Mesothelial cell of epicardium (in vitro differentiated cells): ENCODE measurements at places on chromosomes 16 and 17. TPM values are rescaled to one million over a fixed set of nuclear protein-coding genes. Genes with fewer than 3 reads are reported as not detected.

SAMD14 gene
- 17.3 to 20.0 TPM (median 19.4 TPM) in 3 replicates for total RNA-seq

MINK1 gene
- total RNA-seq: 113 to 117 TPM (median 114 TPM) in 3 replicates

ASGR1 gene
- 15.9 to 19.7 TPM (median 16.5 TPM) in 3 replicates for total RNA-seq

GJD3 gene
- total RNA-seq: 0.27 TPM in 1 of 3 replicates, not detected in the others

DNA sequence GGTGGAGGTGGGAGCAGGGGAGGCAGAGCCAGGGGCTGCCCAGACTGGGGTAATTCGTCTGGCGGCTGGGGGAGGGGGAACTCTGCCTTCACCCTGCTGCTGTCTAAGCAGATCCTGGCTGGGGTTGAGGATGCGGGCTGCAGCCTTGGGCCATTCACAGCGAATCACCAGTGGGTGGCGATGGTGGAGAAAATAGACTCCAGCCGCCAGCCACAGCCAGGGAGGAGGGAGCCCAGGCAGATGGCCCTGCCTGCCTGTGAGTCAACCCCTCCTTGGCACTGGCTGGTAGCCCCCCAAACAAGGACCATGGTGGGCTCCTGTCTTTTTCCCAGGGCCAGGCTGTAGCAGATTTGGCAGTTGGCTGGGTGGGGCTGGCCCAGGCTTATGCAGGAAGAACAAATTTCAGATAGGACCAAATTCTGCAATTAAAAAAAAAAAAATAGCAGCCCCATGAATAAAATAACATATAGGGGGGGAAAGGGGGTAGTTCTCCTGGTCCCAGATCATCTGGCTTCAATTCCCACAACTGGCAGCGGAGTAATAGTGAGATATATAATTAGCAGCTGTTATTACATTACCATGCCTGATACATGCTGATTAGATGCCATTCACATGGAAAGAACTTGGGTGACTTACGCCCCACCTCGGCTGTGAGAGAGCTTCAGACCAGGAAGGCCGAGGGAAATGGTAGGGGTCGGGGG is 41.5 kb upstream of the CDH5 start:
- H3K27me3 ChIP-seq: peaks cover 26% of the 10 kb centered on the region
- no peak overlapping the region for H3K27ac ChIP-seq
- H3K4me1 ChIP-seq: no peaks in the 10 kb centered on the region
- H3K4me3 ChIP-seq: no peak overlapping the region
- DNase-seq: no peak
- H3K36me3 ChIP-seq: no peaks in the 10 kb centered on the region

GRCh38 chr16:29854520-29855100 is 8.4 kb downstream of the CDIPT start:
- H3K4me3 ChIP-seq: no peak overlapping the region
- H3K4me1 ChIP-seq: peaks cover 6% of the 10 kb centered on the region

DNA sequence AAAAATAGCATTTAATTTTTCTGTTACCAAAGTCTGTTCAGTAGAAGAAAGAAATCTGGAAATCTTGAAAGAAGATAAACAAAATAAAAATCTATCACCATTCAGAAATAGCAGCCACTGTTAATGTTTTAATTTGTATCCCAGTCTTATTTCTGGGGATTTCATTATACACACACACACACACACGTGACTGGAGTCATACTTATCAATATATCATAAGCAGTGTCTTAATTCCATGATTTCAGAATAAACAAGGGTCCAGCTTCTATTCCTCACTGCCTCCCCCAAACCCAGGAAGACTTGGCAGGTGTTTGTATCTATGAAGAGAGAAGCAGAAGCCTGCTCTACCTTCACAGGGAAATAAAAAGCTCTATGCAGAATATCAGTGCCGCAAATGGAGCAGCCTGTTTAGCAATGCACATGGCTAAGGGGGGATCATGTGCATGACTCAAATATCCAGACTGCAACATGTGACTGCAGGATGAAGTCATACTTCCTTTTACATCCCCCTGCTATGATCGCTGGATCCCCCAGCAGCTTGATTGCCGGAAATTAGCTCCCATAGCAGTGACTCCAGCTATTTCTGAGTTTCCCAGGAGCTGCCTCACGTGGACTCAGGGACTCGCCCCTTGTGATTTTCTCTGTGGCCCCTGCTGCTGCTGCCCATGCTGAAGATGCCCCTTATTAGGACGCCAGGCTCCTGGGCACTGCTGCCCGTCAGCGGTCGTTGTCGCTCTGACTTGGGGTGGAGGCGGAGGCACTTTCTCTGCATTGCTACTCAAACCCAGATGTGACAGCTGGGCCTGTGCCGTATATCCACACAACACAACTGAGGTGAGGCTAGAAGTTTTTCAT is 341.0 kb downstream of the CPPED1 start:
- H3K4me1 ChIP-seq: no peaks in the 10 kb centered on the region
- H3K27ac ChIP-seq: no peak overlapping the region
- H3K27me3 ChIP-seq: no peaks in the 10 kb centered on the region
- H3K4me3 ChIP-seq: no peak overlapping the region
- no peaks in the 10 kb centered on the region for H3K36me3 ChIP-seq
- DNase-seq: no peak

DNA sequence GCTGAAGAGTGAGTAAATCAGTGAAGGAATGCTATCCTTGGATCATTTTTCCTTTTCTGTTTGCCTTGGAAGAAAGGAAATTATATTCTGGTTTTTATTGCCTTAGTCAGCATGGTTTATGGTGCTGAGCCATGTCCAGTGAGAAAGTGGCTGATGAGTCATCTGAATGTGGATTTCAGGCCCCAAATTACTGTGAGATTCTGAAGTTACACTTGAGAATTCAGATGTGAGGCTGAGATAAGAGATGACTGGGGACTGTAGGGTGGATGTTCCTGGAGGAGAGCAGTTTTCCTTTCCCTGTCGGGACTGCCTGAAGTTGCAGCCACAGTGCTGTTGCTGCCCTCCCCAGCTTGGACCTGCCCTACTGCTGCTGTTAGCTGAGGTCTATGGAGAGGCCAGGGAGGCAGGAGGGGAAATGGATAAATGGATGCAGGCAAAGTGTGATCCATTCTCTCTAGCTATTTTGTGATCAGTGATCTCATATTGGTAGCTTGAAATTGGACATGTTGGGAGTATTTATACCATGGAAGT is 4.2 kb upstream of the MAP3K14 start:
- no peak for DNase-seq
- H3K27me3 ChIP-seq: no peaks in the 10 kb centered on the region
- peaks cover 32% of the 10 kb centered on the region for H3K4me1 ChIP-seq
- H3K27ac ChIP-seq: peak overlapping the region; percentile 90

DNA sequence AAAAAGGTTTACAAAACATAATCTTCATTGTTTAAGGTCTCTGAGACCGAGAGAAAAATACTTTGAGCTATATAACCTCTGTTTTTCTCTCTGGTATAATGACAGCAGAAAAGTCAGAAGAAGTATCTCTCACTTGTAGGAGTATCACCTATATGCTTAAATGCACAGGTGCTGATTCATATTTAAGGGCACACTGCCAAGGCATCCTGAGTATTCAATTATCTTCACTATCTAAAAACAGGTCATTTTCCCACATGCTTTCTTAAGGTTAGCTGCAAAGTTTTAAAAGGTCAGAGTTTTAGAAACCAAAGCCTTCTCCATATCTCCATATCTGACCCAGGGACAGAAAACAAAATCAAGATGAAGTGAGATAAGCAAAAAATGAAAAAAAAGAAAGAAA is 99.3 kb upstream of the C17orf78 start:
- DNase-seq: no peak
- peaks cover 15% of the 10 kb centered on the region for H3K36me3 ChIP-seq
- H3K4me3 ChIP-seq: no peak overlapping the region
- H3K27ac ChIP-seq: peak overlapping the region; percentile 89
- H3K27me3 ChIP-seq: no peaks in the 10 kb centered on the region
- peaks cover 54% of the 10 kb centered on the region for H3K4me1 ChIP-seq

GRCh38 chr17:79707931-79708891 is 22.5 kb upstream of the ENPP7 start:
- DNase-seq: peak; percentile 81
- no peaks in the 10 kb centered on the region for H3K36me3 ChIP-seq
- H3K27me3 ChIP-seq: peaks cover 19% of the 10 kb centered on the region
- H3K27ac ChIP-seq: no peak overlapping the region
- H3K4me1 ChIP-seq: no peaks in the 10 kb centered on the region
- peak overlapping the region; percentile 43 for H3K4me3 ChIP-seq

DNA sequence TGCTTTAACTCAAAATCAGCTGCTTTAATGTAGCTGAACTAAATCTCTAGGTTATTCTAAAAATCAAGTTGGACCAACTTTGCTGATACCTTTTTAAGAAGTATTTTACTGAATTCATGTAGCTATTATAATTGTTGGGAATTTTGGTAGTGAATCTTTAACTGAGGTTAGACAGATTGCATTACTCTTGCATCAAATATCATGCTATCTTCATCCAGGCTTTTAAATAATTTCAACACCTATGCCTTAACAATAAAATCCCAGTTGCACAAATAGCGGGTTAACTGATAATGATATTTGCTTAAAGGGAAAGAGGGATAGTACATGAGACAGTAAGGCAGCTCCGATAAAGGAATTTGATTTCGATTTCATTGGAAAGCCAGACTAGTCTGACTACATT is 241.3 kb upstream of the TBX2 start:
- no peak for DNase-seq
- H3K4me1 ChIP-seq: peaks cover 78% of the 10 kb centered on the region
- peak overlapping the region; percentile 64 for H3K4me3 ChIP-seq
- no peaks in the 10 kb centered on the region for H3K36me3 ChIP-seq
- H3K27ac ChIP-seq: peak overlapping the region; percentile 87

- H3K36me3 ChIP-seq: peaks cover 4% of the 10 kb centered on the region
- no peaks in the 10 kb centered on the region for H3K27me3 ChIP-seq
- no peak for DNase-seq
- H3K4me1 ChIP-seq: peaks cover 55% of the 10 kb centered on the region
- H3K4me3 ChIP-seq: peak overlapping the region; percentile 85
Measured at GRCh38 chr17:48047113-48047740, 932 bp upstream of the NFE2L1 start.

DNA sequence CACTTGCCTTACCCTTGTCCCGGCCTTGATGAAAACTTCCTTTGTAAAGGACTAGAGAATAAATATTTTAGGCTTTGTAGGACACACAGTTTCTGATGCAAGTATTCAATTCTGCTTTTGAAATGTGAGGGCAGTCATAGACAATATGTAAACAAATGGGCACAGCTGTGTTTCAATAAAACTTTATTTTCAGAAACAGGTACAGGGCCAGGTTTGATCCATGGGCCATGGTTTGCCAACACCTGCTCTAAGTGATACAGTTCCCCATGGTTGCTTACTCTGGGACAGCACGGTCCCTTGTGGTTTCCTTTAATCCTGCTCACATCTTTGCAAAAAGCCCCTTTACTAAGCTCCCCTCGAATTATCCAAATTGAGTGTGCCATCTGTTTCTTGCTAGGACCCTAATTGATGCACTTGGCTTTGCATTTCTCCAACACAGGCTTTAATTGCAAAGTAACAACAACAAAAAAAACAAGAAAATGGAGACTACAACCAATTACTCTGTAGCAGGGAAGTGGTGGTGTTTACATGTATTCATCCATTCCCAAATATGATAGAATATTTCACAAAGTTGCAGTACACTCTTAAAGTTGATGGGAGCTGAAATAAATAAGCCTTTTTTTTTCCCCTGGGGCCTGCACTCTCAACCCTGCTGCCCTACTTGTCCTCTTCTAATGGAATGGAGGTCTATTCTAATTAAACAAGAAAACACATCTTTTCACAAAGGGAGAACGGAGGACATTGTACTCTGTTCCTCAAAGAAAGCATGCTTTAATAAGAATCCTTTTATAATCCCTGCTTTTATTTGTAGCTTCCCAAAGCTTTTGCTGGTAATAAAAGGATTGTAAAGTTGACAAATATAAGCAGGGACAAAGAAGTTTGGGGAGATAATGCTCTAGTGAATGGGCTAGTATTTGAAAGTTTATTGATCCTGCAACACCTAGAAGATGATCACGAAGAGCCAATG is 37.7 kb upstream of the TOX3 start:
- no peak for DNase-seq
- H3K4me3 ChIP-seq: no peak overlapping the region
- H3K27me3 ChIP-seq: peaks cover 59% of the 10 kb centered on the region

GRCh38 chr17:17528696-17529652 is 32.8 kb upstream of the RASD1 start:
- no peak overlapping the region for H3K27ac ChIP-seq
- no peak overlapping the region for H3K4me3 ChIP-seq
- H3K4me1 ChIP-seq: peaks cover 2% of the 10 kb centered on the region
- no peaks in the 10 kb centered on the region for H3K36me3 ChIP-seq
- DNase-seq: no peak

DNA sequence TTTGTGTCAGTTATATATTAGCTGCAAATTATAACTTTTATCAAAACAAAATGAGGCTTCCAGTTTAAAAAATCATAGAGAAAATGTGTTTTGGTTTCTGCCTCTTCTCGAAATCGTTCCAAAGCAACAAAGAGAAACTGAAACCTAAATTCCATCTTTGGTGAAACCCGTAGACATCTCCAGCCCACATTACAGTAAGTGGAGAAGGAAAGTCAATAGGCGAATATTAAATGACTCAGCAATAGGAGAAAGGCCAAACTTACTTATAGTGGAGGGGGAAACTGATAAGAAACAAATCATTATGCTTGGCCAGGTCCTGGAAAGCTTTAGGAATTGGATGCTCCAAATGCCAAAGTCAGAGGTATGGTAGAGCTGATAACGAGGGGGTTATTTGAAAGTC is 103.0 kb upstream of the SHISA6 start:
- peaks cover 7% of the 10 kb centered on the region for H3K4me1 ChIP-seq
- peaks cover 21% of the 10 kb centered on the region for H3K27me3 ChIP-seq
- H3K36me3 ChIP-seq: no peaks in the 10 kb centered on the region
- no peak overlapping the region for H3K27ac ChIP-seq

- peak overlapping the region; percentile 71 for H3K4me3 ChIP-seq
- peaks cover 20% of the 10 kb centered on the region for H3K4me1 ChIP-seq
- H3K36me3 ChIP-seq: peaks cover 10% of the 10 kb centered on the region
- H3K27me3 ChIP-seq: no peaks in the 10 kb centered on the region
Measured at GRCh38 chr17:83052241-83052564, 27.2 kb upstream of the METRNL start.

GRCh38 chr17:34757611-34758010 is 178.2 kb downstream of the TMEM132E start:
- no peaks in the 10 kb centered on the region for H3K36me3 ChIP-seq
- H3K27me3 ChIP-seq: peaks cover 46% of the 10 kb centered on the region
- no peak overlapping the region for H3K4me3 ChIP-seq
- DNase-seq: no peak
- no peaks in the 10 kb centered on the region for H3K4me1 ChIP-seq

DNA sequence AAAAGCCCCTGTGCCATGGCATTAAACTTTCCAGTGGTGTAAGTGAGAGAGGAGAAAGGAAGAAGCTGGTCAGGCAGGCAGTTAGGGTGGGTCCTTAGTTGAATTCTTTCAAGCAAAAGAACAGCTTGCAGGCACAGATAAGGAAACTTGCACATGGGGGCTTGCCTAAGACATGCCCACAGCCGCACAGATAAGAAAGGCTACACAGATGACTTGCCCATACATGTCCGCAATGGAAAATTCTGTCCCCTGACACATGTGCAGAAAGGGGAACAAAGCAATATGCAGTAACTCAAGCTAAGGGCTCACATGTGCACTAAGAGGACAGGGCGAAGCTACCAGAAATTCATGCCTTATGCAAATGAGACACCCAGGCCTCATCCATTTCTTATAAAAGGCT is 69.9 kb downstream of the GSG1L start:
- peaks cover 1% of the 10 kb centered on the region for H3K27me3 ChIP-seq
- H3K4me1 ChIP-seq: no peaks in the 10 kb centered on the region
- H3K4me3 ChIP-seq: no peak overlapping the region
